NCI-H524 treated with DMSO at 0.1 percent for 48 hours (cell line): ENCODE measurements at places on chromosomes 4 and X.

- DNase-seq, result no peak
Measured at GRCh38 chr4:42385516-42385915, 11.8 kb upstream of the SHISA3 start.

DNA sequence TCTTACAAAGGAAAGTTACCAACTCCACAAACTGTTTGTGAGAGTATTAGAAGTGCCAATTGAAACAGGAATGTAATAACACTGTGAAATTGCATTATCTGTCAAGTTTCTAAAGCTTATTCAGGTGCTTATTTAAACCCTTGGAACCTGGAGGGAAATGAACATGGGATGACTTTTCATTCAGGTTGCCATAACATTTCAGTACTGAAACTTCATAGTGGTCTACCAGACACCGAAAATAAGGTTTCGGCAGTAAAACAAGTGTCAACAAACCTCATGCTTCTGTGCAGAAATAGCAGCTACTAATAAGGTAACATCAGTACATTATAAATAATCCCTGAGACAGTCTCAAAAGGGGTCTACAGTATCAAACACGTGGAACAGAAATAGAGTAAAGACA lies 890.7 kb upstream of the INTU start:
- no peak for DNase-seq

- DNase-seq, result no peak
Measured at GRCh38 chr4:68162196-68162595, 32.5 kb upstream of the TMPRSS11F start.

GRCh38 chrX:22164770-22165388 lies 107.8 kb upstream of the CBLL2 start:
- DNase-seq, result no peak

DNA sequence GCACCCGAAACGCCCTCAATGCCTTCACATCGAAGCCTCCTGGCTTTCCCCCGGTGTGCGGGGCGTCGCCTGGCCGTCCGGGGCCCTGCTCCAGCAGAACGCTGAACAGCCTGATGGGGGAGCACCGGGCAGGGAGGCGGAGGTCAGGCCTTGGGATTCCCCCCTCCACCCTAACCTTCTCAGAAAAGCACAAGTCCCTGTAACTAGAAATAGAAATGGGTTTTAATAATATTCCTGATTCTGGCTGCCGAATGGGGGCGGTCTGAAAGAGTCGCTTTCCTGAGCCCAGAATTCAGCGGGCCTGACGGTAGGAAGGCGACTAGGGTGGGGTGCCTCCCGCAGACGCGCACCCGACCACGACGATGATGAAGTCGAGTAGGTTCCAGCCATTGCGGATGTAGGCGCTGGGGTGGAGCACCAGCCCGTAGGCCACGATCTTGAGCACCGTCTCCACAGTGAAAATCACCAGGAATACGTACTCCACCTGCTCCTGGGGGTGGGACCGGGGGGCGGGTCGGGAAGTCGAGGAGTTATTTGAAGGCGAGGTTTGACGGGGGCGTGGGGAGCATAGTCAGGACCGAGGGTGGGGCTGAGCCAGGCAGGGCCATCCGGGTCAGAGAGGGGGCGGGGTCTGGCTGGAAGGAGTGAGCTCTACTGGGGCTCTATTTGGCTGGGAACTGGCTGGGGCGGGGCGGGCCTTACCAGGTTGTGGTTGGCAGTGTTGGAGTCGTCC lies 2.5 kb downstream of the CACNA1F start:
- DNase-seq, result no peak

- DNase-seq, result no peak
Measured at GRCh38 chr4:84971319-84971932, 4.9 kb upstream of the WDFY3 start.

DNA sequence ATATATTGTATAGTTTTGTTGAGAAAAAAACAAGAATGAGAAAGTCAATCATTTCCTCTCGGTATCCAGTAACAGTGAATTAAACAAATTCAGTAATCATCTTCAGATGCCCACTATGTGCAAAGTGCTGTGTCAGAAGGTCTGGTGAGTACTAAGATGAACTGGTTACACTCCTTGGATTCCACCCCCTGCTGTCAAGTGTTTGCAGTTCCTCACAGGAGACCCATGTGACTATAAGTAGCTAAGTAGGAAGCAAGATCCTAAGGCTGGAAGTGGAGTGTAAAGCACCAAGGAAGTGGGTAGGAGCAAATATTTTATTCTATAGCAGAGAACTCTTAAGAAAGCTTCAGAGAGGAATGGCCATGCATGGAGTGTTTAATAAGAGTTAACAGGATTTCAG lies 73.6 kb downstream of the SNX25 start:
- DNase-seq, result no peak

DNA sequence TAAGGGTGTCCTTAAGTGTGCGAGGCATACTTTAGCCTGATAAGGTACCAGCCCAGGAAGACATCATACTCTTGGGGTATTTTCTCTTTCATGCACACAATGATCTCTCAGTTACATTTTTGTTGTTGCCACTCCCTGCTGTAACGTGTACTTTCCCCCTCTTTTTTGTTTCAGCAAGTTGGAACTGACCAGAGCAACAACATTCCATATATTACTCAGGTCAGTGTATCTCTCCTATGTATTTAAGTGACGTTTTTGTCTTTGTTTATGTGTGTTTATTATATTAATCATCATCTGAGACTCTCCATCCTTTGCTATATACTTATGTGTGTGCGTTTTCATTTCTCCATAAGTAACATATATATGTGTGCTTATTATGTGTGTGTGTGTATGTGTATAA lies 71.3 kb upstream of the VBP1 start:
- no peak for DNase-seq

- no peak for DNase-seq
Measured at GRCh38 chrX:47172549-47172948, 21.1 kb upstream of the UBA1 start.

GRCh38 chr4:172778583-172778982 lies 390.0 kb upstream of the GALNT7 start:
- DNase-seq, result no peak

GRCh38 chr4:6560416-6561172 lies 14.4 kb upstream of the MAN2B2 start:
- DNase-seq, result no peak

- no peak for DNase-seq
Measured at GRCh38 chrX:20432746-20433387, 166.2 kb upstream of the RPS6KA3 start.

DNA sequence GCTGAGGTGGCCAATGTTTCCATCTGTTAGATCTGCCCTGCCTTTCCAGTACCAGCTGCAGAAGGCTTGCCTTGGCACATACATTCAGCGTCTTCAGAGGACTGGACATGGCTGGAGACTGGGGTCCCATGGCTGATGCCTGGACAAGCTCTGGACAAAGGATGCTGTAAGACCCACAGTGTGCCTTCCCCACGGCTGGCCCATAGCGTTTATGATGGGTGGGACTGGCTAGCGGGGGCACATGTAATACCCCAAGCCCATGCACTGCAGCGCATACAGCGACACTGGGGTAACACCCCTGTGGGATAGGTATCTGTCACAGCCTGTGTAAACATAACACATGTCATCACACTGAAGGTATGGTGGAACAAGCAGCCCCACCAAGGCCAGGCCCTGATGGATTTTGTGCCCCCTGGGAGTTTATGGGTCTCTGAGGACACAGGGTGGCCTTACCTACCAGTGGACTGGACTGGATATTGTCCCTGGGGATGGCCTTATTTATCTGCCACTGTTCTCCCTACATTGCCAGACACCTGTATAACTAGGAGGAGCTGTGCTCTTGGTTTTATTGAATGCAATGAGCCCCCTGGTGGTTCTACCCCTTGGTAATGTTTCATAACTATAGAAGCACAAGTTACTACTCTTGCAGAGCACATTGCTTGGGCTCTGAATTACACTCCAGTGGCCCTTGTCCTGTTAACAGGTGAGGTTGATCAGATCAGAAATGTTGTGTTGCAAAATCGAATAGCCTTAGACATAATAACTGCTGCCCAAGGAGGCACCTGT lies 34.3 kb upstream of the TACR3 start:
- DNase-seq, result no peak

DNA sequence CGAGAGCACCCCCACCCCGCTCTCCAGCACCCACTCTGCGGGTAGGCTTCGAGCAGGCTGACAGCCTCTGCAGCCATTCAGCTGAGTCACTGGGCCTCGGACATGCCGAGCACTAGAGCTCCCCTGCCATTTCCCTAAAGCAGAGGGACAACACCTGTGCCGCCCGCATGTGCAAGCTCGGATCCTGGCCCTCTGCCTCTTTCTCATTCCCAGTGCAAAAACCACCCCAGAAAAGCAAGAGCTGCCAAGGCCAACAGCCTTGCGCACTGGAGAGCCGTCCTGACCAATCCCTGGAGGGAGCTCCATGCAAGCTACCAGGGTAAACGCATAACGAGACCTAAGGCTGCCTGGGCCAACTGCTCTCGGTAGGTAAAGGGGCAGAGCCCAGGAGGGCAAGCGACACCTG lies 5.3 kb downstream of the HCFC1 start:
- DNase-seq, result no peak

- DNase-seq, result no peak
Measured at GRCh38 chr4:4986841-4987240, 32.4 kb downstream of the CYTL1 start.

DNA sequence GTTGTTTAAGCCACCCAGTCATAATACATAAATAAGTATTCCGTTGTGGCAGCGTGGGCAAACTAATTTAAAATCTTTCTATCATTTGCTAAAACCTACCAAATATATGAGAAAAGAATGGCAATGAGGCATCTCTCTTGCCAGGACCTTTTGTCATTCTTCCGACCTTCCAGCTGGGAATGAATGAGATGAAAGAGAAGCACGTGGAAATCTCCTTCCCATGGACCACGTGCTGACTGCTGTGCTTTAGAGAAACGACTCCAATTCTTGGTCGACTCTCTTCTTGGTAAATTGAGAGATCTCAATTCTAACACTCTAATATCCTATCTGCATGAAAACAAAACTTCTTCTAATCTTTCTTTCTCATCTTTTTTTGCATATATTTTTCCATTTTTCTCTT lies 116.5 kb downstream of the COL25A1 start:
- no peak for DNase-seq

- no peak for DNase-seq
Measured at GRCh38 chr4:143641361-143641760, 59.1 kb downstream of the FREM3 start.

DNA sequence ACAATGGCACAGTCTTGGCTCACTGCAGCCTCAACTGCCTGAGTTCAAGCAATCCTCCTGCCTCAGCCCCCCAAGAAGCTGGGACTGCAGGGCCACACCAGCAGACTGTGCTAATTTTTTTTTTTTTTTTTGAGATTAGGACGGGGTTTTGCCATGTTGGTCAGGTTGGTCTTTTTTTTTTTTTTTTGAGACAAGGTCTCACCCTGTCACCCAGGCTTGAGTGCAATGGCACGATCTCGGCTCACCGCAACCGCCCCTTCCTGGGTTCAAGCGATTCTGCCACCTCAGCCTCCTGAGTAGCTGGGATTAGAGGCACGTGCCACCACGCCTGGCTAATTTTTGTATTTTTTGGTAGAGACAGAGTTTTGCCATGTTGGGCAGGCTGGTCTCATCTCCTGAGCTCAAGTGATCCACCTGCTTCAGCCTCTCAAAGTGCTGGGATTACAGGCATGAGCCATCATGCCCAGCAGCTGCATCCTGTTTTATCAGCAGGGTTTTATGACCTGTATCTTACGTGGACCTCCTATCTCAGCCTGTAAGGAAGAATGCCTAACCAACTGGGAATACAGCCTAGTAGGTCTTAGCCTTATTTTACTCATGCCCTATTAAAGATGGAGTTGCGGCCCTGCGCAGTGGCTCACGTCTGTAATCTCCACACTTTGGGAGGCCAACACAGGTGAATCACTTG lies 13.2 kb upstream of the MRPL1 start:
- DNase-seq, result no peak

- DNase-seq, result no peak
Measured at GRCh38 chr4:95158626-95159025, 390.1 kb downstream of the UNC5C start.

DNA sequence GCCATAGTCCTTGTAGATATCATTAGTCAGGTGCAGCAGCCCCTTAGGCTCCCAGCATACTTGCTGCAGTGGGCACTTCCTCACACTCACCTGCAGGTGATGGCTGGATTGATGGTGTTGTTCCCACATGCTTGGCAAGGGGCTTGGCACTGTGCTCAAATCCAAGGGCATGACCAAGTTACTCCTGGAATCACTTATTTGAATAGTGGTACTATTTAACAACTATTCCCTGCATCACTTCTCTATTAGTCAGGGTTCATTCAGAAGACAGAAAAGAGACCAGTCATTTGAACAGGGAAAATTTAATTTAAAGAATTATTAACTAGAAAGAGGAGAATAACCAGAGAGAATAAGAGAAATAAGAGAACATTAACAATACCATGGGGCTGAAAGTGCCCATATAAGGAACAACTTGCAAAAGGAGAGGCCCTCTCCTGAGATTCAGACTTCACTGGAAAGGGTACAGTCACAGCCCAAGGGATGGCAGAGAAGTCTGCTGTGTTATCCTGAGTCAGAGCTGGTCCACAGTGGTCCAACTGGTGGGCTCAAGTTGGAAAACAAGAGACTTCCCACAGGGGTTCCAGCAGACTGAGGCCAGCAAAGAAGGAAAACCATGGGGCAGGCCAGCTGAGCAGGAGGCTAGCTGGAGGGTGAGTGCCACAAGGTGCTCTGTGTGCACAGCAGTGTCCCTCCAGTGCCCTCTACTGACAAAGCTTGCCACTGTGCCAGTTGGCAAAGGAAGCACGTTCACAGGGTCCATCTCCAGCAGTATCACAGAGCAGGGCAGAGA lies 9.8 kb downstream of the SPP1 start:
- DNase-seq, result no peak

DNA sequence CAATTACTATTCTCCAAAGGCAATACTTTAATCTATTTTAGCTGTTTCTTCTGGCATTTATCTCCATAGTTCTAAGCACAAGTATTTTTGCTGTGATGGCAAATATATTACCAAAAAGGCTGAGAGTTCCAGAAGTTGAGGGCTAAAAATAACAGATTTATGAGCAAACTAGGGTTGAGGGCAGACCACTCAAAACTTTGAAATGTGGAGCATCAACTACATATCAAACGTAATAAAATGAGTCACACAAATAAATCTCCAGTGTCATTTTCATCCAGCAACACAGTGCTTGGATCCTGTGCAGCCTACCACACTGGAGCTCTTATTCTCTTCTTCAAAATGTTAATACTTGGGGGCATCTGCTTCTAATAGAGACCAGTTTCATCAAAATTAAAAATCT lies 163.9 kb downstream of the HS3ST1 start:
- no peak for DNase-seq

- DNase-seq, result no peak
Measured at GRCh38 chr4:150237110-150237872, 159.0 kb downstream of the DCLK2 start.

GRCh38 chr4:32106767-32107166 lies 1386.6 kb downstream of the PCDH7 start:
- no peak for DNase-seq

- no peak for DNase-seq
Measured at GRCh38 chr4:177105536-177105935, 204.1 kb upstream of the NEIL3 start.
